Suppressor macrophage treated with lipopolysaccharide for 1 hour (primary cell): ENCODE measurements at places on chromosomes 4 and X.

DNA sequence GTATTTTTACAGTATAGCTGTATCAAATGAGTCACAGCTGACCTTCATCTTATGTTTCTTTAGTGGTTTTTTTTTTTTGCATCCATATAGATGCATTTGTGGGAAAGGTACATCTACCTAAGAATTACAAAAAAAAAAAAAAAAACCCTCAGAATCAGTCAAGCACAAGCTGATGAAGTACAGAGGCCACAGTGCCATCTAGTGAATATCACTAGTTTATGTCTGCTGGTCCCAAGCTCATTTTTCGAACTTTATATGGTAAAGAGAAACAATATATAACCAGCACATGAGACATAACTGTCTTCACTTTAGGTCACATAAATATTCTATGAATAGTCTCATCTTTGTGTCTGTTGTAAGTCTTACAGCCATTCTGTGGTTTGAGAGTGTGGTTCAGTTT lies 220.1 kb downstream of the DLG3 start:
- peak; percentile 12 for DNase-seq

DNA sequence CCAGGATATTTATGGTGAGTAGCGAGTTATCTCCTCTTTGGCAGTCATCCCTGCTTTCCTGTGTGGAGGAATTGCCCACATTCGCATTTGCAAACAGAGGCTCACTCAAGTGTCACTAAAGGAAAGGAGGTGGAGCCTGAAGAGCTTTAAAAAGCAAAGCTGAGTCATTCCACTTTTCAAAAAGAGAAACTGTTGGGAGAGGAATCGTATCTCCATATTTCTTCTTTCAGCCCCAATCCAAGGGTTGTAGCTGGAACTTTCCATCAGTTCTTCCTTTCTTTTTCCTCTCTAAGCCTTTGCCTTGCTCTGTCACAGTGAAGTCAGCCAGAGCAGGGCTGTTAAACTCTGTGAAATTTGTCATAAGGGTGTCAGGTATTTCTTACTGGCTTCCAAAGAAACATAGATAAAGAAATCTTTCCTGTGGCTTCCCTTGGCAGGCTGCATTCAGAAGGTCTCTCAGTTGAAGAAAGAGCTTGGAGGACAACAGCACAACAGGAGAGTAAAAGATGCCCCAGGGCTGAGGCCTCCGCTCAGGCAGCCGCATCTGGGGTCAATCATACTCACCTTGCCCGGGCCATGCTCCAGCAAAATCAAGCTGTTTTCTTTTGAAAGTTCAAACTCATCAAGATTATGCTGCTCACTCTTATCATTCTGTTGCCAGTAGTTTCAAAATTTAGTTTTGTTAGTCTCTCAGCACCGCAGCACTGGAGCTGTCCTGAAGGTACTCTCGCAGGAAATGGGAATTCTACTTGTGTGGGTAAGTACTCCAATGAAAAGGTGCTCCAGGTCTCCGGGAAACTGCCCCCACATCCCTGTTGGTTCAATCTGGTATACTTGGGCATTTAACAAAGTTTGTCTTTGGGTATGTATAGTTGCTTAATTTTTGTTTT lies at the start of gene EGF:
Gene EGF (plus strand): TSS at position 178 of the 890 bp plus-strand sequence. CDS start 453 bp downstream, at position 631.
- peak; percentile 45 for DNase-seq

- DNase-seq, result peak; percentile 71
Observed at GRCh38 chr4:25862411-25863346, at the start of gene SEL1L3. Gene SEL1L3 (minus strand): TSS chr4:25862988. CDS start chr4:25862836, 152 bp downstream.

GRCh38 chr4:71287305-71287704 lies 51.5 kb upstream of the SLC4A4 start:
- no peak for DNase-seq

DNA sequence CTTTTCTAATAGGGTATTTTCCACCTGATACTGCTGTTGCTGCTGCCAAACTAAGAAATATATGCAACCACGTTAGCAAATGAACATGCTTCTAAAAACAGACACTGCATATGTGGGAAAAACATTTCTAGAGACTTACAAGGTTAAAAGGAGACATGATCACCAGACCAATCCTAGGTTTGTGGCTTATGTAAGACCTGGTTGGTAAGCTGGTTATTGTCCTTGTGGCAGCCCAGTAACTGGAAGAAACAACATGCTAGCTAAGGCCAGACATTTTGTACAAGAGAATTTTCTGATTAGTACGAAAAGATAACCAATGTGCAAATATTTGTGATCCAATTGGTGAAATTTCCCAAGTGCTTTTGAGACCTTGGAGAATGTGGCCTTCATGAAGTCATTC lies 112.0 kb downstream of the AFF2 start:
- DNase-seq, result no peak

GRCh38 chrX:32774966-32775365 lies 436.4 kb downstream of the DMD start:
- DNase-seq, result no peak

DNA sequence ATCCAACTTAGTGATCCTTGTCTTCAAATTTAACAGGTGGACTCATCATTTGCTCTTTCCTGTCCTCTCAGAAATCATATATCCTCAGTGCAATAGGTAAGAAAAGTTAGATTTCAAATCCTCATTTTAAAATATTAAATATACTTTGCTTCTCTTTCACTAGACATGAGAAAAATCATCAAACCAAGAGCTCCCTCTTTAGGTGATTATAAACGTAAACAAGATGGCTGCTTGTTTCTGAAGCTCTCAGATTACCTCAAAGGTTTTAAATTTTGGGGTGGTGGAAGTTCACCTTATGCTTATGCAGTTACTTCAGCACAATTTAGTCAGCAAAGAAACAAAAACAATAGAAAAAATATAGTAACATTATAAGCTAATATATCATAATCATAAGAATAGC lies 27.3 kb downstream of the CSN3 start:
- DNase-seq, result no peak

- DNase-seq, result peak; percentile 43
Observed at GRCh38 chrX:135512508-135513129, 7.8 kb upstream of the INTS6L start.

- no peak for DNase-seq
Observed at GRCh38 chr4:76386566-76387305, 34.2 kb downstream of the CCDC158 start.

DNA sequence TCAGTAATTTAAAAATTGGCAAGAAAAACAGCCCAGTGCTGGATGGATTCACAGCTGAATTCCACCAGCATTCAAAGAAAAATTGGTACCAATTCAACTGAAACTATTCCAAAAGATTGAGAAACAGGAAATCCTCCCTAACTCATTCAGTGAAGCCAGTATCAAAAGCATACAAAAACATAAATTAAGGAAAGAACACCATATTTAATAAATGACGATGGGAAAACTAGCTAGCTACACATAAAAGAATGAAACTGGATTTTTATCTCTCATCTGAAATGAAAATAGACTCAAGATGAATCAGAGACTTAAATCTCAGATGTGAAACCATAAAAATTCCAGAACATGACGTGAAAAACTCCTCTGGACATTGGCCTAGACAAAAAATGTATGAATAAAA lies 516.8 kb upstream of the SPANXN1 start:
- DNase-seq, result no peak
